CD4-positive, alpha-beta T cell treated with Interleukin-17A for 4 hours (primary cell): ENCODE measurements at places on chromosomes 1 and 21.
A peak's percentile ranks its signal among the peaks of the same experiment; 100 is the strongest.

DNA sequence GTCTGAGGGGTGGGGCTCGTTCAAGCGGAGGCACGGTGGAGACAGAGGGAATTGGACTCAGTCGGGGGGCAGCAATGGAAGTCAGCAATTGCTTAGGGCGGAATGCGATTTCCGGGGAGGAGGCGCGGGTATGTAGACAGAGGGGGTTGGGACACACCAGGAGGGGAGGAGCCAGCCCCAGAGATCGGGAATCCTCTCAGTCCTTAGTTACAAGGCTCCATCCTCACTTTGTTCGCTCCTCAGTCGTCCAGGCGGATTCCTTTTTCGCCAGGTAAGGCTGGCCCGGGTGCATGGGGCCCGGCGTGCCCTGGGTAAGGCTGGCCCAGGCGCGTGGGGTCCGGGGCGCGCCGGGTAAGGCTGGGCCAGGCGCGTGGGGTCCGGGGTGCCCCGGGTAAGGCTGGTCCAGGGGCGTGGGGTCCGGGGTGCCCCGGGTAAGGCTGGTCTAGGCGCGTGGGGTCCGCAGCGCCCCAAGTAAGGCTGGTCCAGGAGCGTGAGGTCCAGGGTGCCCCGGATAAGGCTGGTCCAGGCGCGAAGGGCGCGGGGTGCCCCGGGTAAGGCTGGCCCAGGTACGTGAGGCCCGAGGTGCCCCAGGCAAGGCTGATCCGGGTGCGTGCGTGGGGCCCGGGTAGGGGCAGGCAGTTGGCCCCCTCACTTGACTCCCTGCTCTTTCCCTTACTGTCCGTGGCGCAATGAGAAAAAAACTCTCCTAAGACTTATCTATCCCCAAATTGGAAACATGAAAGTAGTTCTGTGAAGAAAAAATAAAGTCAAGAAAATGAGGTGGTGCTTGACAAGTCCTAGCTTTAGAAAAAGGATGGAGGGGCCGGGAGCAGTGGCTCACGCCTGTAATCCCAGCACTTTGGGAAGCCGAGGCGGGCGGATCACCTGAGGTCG lies at the start of gene L1TD1:
TSS of gene L1TD1 (plus strand) at position 199 of the 894 bp plus-strand sequence. CDS start 11,780 bp downstream, outside the sequence.
- DNase-seq = no peak

- DNase-seq = no peak
Observed at GRCh38 chr21:28781602-28782276, 210.9 kb downstream of the LTN1 start.

DNA sequence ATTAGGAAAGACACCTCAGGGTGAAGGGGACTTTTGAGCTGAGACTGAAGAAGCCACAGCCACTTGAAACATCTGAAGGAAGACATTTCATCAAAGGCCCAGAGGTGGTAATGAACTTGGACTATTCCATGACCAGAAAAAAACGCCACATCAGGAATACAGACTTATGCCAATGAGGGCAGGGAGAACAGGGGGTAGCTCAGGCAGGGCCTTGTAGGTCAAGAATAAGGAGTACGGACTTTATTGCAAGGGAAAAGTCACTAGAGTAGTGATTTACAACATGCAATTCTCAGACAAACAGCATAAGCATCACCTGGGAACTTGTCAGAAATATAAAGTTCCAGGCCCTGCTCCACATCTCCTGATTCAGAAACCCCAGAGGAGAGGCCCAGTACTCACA lies 11.8 kb downstream of the TP53BP2 start:
- DNase-seq = no peak

GRCh38 chr1:35316264-35316663 lies 47.8 kb downstream of the ZMYM4 start:
- DNase-seq = no peak

GRCh38 chr1:115356356-115356755 lies 18.3 kb upstream of the NGF start:
- no peak for DNase-seq

DNA sequence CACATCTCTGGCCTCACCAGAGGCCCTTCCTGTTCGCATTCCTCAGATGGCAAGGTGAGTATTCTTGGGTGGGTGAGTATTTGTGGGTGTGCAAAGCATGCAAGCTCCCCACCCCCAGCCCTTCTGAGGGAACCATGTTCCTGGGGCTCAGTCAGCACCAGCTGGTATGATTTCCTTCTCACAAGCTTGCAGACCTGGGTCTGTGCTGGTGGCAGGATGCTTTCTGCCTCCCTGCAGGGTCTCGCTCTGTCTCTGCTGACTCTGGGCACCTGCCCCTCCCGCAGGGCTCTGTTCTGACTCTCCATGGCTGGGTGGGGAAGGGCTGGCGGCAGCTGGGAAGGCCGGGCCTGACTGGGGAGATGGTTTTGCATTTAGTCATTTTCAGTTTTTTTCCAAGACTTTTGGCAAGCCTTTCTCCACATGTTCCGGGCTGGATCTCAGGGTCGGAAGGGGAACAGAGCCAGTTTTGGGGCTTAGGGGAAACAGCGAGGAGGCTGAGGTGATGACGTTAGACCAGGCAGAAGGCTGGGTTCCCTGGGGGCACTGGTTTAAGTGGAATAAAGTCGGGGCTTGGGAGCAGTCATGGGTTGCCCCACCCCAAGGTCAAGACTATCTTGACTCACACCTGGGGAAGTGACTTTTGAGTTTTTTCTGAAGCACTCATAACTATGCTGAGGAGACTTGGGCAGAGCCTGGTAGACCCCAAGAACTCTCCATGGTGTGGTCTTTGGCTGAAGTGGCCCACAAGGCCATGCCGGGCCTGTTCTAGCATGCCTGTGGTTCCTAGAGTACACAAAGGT lies 6.2 kb downstream of the RASSF5 start:
- no peak for DNase-seq

- DNase-seq = no peak
Observed at GRCh38 chr1:54640863-54641836, at the start of gene MROH7. Gene MROH7, plus strand, starts transcription at chr1:54641786. Its CDS starts 11,141 bp downstream, at chr1:54652927.

DNA sequence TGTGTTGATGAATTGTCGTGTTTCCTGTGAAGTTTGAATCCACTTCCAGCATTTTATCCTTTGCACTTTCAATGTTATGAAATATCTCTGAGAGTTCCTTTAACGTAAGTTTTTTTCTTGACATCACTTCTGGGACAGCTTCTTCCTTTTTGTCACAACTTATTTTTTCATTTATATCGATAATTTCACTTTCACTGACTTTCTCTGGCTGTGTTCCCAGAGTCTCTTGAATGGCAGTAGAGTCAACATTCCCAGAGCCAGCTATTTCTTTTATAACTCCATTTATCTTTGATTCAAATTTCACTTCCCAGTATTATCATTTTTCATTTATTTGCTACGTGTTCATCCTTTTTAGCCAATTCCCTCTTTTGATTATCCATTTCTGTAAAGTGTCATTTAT lies 256.5 kb downstream of the PAPPA2 start:
- DNase-seq = no peak

DNA sequence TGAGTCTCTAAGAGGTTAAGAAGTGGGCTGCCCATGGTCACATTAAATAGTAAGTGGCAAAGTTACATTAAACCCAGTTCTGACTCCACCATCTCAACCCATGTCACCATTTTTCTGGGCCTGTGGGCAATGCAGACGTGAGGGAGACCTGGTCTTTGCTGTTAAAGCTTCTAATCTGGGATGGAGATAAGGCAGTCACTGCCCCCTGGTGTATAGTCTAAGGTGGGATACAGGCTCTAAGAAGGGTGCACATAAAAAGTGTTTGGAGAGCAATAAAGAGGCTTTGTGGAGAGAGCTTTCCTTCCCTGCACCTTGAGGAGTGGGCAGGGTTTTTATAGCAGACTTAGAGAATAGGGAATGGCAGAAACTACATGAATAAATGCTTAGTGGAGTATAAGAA lies 141.3 kb downstream of the ROR1 start:
- DNase-seq = no peak

DNA sequence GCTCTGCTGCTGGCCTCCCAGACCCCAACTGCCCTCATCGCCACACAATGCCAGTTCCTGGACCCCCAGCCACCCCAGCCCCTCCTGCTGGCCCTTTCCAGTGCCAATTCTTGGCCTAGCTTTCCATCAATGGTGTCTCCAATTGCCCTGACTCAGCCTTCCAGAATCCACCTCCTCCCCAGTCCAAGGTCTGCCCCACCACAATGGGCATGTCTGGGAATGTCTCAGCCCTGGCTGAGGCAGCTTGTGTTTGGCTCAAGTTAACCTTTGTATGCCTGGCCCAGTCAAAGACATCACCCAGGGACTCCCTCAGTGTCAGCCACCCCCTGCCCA lies 16.4 kb downstream of the ALDH4A1 start:
- DNase-seq = no peak

DNA sequence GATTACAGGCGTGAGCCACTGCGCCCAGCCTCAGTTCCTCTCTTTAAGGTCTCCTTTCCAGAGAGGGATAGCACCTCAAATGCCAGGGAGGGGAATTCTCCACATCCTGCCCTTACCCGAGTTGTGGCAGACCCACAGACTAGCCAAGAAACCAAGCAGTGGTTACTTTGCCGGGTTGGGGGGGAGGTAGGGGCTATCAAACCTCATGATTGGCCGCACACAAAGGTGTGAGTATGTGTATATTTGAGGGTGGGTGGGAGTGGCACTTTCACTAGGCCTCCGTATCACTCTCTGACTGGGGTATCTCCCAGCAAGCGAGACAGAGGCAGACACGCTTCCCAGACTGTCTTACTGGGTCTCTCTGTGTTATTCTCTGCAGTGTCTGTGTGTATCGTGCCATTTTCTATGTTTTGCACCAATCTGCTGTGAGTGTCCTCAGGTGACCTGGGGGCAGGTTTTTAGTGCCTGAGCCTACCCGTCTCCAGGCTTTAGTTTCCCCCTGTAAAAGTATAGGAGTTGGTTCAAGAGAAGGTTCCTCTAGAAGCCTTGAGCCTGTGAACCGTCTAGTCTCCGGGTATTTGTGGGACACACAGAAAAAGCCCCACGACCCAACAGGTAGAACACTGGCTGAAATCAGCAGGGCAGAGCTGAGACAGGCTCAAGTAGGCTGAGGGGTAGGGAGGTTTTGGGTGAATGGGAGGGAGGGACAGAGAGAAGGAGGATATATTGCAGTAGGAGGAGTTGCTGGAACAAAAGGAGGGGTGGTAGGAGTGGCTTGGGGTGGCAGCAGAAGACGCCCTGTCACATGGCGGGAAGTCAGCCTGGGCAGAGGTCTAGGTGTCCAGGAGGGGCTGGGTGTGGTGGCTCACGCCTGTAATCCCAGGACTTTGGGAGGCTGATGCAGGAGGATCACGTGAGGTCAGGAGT lies 10.3 kb downstream of the LMNA start:
- DNase-seq = peak; percentile 37

DNA sequence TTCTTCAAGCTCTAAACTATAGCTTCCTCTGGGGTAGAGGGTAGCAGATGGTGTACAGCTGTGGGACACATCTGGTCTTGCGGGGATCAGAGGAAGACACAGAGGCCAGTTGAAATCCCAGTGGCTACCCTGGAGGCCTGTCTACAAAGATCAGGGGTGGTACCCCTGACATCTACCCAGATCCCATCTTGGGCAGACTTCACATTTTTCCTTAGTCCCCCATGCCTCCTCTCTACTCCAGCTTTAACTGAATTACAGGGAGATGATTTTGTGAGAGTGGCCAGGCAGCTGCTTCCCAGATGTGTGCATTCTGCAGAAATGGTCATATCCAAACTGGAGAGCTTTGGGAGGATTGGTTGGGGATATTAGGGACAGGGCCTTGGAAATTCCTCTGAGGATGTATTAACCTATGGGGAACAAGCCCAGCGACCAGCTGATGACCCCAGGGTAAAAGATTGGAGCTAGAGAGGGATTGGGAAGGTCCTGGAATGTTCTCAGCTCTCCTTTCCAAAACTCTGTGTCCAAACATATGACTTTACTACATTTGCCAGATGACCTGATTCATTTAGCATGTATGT lies 9.6 kb upstream of the CD34 start:
- DNase-seq = no peak

GRCh38 chr1:20726932-20727745 lies 5.4 kb downstream of the SH2D5 start:
- no peak for DNase-seq

- no peak for DNase-seq
Observed at GRCh38 chr1:226491093-226491850, 57.3 kb upstream of the STUM start.

- no peak for DNase-seq
Observed at GRCh38 chr1:184827600-184828368, 73.1 kb upstream of the EDEM3 start.

GRCh38 chr1:31683997-31684396 lies 19.8 kb downstream of the COL16A1 start:
- no peak for DNase-seq

GRCh38 chr1:64228167-64228957 lies 24.9 kb downstream of the UBE2U start:
- DNase-seq = no peak

DNA sequence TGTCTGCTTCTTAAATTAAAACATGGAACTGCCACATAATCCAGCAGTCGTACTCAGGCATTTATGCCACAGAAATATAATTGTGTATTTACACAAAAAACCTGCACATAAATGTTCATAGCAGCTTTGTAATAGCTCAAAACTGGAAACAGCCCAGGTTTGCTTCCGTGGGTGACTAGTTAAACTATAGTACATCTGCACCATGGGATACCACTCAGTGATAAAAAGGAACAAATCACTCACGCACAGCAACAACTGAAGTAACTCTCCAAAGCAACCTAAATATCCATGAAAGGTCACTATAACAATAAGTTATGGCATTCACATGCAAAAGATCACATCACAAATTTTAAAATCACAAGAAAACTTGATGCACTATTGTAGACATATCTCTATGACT lies 64.4 kb downstream of the KCNT2 start:
- no peak for DNase-seq

GRCh38 chr1:90726425-90726985 lies 9.4 kb upstream of the BARHL2 start:
- no peak for DNase-seq

- DNase-seq = no peak
Observed at GRCh38 chr1:44849575-44850132, 6.6 kb upstream of the PTCH2 start.

DNA sequence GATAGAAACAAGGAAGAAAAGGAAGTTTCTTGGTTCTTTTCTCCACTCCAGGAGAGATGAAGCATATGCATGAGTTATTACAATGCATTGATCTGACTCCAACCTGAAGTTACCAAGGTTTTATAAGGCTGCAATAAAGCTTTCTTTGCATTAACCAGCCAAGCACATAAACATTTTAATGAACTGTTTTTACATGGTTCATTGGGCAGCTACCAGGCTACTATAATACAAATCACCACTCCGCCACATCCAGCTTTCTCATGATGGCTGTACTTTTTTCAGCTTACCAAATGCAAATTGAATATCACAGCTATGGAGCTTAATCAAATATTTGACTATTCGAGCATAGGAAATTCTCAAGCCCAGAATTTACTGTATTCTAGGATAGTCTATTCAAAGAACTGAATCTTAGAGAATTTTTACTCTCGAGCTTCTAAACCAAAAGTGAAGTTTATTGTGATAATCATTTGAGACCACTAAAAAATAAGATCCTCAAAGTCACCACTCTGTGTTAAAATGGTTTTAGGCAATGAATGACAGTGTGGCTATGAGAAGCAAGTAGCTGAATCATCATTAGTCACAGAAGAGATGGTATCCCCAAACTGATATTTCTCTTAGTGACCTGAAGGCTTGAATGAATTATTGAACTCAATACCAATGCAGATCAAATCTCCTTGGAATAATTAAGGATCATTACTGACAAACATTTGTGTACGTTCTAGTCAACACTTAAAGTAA lies 58.6 kb upstream of the ZNF281 start:
- no peak for DNase-seq

GRCh38 chr1:25537153-25537831 lies 6.1 kb upstream of the LDLRAP1 start:
- no peak for DNase-seq
